Stimulated activated CD4-positive, alpha-beta T cell treated with anti-CD3 and anti-CD28 coated beads, Interleukin-1b, Interleukin-23, amount 100 ng/mL, for 1 hour (primary cell): ENCODE measurements at places on chromosomes 7 and 10.

- DNase-seq, result no peak
These were observed 537 bp downstream of the FOXK1 start for GRCh38 chr7:4682621-4683042.

GRCh38 chr7:1642291-1642731, 27.8 kb upstream of the ELFN1 start:
- no peak for DNase-seq

DNA sequence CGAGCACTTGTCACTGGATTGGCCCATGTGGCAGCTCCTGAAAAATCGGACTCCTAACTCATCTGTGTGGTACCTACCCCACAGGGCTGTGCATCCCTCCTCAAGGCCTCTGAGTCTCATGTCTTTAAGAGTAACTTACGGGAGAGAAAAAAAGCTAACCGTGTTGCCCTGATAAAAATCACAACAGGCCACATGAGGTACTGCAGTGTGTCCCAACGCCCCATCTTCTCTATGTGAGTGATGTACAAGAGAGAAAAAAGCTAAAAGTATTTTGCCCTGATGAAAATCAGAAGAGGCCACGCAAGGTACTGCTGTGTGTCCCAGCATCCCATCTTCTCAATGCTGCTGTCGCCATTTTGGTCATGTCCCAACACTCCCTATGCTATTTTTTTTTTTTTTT, 41.2 kb upstream of the ADRB1 start:
- DNase-seq, result no peak

- no peak for DNase-seq
These were observed 11.5 kb upstream of the C10orf53 start for GRCh38 chr10:49667991-49668390.

DNA sequence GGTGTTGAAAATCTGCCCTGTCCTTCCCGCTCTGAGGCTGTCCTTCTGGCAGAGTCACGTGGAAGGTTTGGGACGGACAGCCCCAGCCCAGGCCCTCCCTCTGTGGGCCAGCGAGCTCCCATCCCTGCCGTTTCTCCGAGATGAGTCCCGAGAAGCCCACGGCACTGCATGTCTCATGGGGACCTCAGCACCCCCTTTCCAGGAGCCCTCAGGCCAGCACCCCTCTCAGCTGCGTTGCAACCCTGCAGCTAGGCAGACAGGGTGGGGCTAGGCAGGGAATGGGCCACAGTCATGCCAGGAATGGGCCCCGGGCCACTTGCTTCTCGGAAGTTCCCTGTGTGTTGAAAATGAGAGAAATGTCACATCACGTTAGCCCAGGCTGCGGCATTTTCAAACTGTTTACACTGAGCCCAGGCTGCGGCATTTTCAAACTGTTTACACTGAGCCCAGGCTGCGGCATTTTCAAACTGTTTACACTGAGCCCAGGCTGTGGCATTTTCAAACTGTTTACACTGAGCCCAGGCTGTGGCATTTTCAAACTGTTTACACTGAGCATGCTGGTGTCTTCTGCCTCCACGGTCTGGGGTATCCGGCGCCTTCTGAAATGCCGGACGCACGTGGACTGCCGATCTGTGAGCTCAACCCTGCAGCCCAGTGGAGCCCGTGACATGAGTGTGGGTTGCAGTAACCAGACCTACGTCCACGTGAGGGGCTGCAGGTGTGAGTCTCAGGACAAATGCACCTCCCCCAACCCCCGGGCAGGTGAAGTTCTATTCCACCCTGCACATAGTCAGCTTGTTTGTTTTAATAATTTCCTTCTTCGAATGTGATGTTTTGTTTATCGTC, 42.6 kb downstream of the FAM20C start:
- no peak for DNase-seq
